Epithelial cell of proximal tubule (primary cell): ENCODE measurements at places on chromosomes 13 and 19. TPM values are rescaled to one million over a fixed set of nuclear protein-coding genes. Genes with fewer than 3 reads are reported as not detected.

- DNase-seq, result no peak
These were observed 2689.2 kb downstream of the PCDH9 start for GRCh38 chr13:64540976-64541375.

DNA sequence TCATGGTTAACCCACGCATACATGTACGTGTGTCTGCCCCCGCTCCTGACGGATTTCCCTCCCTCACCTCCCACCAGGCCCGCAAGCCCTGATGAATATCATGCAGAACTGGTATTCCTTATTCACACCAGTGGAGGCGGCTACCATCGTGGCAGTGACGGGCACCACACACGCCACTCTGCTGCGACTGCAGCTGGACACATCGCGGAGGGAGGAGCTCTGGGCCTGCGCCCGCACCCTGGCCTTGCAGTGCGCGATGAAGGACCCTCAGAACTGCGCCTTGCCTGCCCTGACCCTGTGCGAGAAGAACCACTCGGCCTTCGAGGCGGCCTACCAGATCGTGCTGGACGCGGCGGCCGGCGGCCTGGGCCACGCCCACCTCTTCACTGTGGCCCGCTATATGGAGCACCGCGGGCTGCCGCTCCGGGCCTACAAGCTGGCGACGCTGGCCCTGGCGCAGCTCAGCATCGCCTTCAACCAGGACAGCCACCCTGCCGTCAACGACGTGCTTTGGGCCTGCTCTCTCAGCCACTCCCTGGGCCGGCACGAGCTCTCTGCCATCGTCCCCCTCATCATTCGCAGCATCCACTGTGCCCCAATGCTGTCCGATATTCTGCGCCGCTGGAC is 35.0 kb downstream of the ZSWIM4 start:
- no peak for DNase-seq

DNA sequence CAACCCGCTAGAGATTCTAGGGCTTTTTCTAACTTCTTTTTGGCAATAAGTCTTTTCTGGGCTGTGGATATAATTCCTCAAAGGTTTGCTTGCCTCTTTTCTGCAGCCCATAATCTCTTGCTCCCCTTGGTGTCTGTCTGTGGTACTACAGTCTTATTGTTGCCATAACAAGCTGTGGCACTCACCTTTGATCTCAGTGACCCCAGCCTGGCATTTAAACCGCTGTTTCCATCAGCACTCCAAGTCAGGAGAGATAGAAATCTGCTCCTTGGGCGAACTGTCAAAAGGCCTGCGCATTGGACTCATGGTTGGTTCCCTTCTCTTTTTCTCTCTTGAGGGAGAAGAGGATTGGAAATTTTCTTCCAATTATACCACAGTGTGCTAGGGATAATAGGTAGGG is 14.5 kb upstream of the MPHOSPH8 start:
- DNase-seq, result no peak

DNA sequence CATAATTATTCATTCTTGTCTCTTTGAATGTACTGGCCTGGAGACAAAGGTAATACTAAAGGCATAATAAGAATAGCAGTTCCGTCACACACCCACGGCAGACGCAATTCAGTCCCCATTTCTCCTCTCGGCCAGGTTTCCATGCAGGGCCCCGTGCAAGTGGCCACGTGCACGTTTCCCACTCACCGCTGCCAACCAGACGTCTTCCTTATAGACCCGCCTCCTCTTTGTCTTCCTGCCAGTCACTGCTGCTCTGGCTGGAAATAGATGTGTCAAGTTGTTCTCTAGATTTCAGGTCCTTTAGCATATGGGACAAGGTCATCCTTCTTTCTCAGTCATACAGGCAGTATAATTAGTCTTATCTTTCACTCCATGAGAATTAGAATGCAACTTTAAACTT is 204.3 kb downstream of the SUCLA2 start:
- no peak for DNase-seq

The RPS19 gene
- 1,573 and 1,845 TPM in 2 replicates for total RNA-seq

DNA sequence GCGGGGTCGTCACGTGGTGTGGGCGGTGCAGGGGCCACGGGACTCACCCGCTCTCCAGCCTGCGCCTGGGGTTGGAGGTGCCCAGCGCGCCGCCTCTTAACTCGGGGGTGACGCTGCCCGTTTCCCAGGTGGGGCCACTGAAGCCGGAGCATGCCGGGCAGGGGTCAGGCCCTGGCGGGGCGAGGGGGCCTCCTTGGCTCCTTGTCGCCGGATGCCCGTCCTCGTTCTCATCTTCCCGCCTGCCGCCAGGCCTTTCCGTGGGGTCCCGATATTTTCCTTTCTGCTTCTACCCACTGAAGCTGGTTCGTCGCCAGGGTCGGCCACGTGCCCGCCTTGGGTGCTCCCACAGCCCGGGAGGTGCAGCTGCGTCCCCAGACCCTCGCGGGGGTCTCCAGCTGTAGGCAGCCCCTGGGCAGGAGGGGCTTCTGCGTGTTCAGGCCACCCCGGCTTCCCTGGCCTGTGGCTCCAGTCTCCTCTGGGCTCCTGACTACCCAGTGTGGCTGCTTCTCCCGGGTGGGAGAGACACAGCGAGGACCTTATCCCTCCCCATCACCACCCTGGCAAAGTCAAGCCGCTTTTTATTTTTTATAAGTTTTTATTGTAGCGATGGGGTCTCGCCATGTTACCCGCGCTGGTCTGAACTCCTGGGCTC is 772 bp downstream of the FAM174C start:
- no peak for DNase-seq

DNA sequence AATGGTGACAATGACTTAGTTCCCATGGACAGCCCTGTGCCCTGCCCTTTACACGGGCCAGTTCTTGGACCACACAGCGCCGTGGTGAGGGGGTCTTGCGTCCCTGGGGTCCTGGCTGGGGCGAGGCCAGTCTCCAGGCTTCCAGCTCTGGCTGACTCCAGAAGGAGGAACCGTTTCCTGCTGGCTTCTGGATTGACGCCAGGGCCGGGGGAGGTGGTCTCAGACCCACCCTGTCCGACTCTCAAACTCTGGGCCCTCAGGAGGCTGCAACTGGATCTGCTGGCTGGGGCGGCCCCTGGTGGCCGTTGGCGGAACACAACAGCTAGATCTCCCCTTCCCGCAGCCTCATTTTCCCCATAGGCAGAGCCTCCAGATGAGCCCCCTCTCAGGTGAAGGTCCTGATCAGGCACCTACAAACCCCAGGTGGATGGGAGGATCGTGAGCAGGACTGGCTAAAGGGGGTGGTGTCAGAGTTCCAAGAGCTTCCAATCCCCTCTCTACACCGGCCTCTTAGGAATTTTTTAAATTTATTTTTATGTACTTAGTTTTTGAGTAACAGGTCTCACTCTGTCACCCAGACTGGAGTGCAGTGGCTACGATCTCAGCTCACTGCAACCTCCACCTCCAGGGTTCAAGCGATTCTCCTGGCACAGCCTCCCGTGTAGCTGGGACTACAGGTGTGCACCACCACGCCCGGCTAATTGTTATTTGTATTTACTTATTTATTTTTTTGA is 8.0 kb downstream of the CCDC194 start:
- no peak for DNase-seq

GRCh38 chr13:21011378-21011777 is 50.0 kb downstream of the LATS2 start:
- DNase-seq, result no peak

The PRKCG gene
- 1.3 TPM in 1 of 2 replicates, not detected in the other for total RNA-seq

- no peak for DNase-seq
These were observed 2.6 kb upstream of the DNAJC15 start for GRCh38 chr13:43020794-43021193.

DNA sequence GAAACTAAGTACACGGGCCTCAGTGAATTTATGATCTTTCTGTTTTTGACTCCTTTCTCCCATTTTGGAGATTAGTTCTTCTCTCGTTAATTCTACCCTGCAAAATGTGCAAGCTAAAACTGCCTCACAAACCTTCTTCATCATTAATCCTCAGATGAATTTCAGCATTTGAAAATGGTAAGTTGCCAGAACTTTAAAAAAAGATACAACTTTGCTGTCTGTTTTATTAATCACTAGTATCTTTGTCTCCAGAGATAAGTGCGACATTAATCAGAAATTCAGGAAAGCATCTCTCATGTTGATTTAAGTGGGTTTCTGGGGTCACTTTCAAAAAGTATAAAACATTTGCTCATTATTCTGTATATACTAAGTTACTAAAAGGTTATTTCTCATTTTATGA is 227.0 kb upstream of the RXFP2 start:
- no peak for DNase-seq

GRCh38 chr19:29211562-29212355 is 1.2 kb downstream of the UQCRFS1 start:
- no peak for DNase-seq

DNA sequence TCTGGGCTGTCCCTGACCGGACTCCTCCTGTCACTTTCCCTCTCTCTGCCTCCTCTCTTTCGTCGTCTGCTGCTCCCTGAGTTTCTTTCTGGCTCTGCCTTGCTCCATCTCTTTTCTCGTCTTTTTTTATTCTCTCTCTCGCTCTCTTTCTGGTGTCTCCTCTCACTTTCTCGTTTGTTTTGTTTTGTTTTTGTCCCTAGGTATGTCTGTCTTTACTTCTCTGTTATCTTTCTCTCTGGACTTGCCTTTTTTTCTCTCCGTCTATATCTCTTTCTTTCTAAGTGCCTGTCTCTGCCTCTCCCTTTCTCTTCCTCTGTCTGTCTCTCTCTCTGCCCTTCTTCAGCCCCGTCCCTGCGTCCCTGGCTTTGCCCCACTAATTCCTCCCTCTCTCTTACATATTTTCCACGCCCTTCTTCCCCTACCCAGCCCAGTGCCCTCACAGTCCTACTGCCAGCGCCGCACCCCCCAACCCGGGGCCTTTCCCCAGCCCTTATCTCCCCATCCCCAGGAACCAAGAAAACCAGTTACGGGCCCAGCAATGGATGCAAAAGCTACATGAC is 48.1 kb upstream of the SHKBP1 start:
- DNase-seq, result no peak

- DNase-seq, result no peak
These were observed 24.0 kb downstream of the UQCRFS1 start for GRCh38 chr19:29189033-29189360.
